ENCODE measurements at places on chromosomes 6 and 20.

DNA sequence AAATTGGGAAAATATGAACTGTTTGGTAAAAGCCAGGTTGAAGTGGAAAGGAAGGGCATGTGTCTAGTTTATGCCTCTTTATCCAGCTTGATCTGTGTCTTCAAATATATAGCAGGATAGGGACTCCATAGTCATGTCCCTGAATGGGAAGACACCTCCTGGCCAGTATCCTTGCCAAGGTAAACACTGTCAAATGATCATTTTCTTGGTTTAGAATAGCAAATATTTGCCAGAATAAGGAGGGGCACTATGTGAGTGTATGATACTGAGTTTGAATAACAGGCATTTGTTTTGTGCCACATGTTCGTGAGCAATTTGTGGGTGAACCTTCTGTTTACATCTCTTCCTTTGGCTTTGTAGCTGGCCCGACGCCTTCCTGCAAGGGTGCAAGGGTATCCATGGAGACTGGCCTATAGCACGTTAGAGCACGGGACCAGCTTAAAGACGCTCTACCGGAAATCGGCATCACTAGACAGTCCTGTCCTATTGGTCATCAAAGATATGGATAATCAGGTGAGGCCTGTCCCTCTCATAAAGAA, 34.2 kb upstream of the HINT3 start:
- no peak for DNase-seq

DNA sequence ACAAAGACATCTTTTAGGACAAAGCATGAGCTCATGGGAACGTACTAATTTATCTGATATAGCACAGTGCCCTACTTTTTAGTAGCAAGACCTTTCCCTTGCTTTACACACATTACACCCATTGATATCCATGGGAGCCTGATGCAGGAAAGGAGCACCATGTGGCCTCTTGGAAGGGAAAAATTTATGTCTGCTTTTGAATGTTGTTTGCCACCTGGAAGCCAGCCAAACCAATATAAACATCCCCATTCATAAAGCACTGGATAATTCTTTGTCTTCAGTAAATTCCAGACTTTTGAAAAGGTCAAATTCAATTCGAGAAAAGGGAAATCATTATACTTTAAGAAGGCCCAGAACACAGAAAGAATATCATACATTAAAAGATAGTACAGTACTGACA, 152.3 kb upstream of the BEND6 start:
- no peak for DNase-seq

- DNase-seq: no peak
These were observed 2.1 kb upstream of the GATA5 start for GRCh38 chr20:62477669-62478455.

- DNase-seq: no peak
These were observed 36.3 kb downstream of the RNF146 start for GRCh38 chr6:127302728-127303660.

All from AG04450 (cell line).